ENCODE measurements at places on chromosomes 4 and X.

DNA sequence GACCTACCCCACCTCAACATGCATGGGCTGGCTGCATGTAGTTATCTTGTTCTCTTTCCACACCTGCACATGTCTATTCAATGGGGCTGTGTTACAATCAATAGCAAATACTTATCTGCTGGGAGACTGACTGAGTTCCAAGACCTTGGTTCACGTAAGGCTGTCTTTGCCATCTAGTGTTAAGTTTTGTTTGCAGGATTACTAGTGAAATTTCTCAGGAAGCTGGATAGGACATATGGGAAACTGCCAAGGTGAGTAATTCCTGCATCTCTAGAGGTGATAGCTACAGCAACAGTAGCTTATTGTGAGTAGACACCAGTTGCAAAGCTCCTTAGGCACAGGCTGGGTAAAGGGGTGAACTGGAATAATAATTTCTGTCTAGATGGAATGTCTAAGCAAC lies 177.5 kb downstream of the ENOX2 start:
- no peak for DNase-seq

- no peak for DNase-seq
Observed at GRCh38 chr4:122710434-122711308, 21.8 kb upstream of the BBS12 start.

GRCh38 chr4:4560136-4560535 lies 18.3 kb upstream of the STX18 start:
- no peak for DNase-seq

DNA sequence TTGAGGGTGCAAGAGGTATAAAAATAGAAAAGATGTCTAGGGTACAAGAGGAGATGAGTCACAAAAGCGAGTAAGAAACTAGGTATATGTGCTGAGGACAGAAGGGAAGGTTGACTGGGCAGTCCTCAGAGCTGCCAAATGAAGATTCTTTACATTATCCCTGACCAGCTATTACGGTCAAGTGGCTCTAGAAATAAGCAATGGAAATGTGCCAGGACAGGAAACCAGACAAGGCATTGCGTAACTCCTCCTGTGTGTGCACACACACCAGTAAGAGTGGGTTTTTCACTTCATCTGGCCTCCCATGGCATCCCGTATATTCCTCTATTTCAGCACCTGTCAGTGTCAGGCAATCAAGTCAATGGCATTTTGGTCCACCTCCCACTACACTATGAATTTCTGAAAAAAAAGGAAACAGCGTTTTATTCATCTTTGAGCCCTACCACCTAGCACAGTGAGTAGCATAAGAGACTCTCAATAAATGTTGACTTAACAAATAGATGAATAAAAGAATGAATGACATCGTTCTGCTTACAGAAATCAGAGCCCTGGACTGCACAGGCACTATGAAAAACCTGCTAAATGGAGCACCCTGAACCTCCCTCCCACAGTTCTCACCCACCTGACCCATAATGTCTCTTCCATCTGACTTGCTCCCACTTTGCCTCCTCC lies 62.6 kb upstream of the KLF3 start:
- no peak for DNase-seq

- DNase-seq = no peak
Observed at GRCh38 chr4:152938237-152938947, 2.3 kb downstream of the FHDC1 start.

GRCh38 chr4:3134201-3134600 lies 59.7 kb downstream of the HTT start:
- DNase-seq = no peak

DNA sequence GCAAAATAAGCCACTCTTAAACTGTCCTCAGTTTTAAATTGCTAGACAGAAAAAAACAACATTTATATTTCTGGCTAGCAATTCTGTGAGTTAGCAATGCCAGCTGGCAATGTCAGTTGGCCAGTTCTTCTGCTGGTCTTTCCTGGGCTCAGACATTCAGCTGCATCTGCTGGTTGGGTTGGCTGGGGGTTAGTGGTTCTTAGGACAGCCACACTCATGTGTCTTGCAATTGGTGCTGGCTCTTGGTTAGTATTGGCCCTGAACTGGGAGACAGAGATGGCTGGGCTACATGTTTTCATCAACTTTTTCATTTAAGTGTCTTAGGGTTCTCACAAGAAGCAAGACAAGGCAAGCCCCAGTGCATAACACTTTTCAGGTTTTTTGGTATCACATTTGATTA lies 48.0 kb upstream of the PDLIM5 start:
- DNase-seq = no peak

GRCh38 chr4:114237997-114238396 lies 258.6 kb upstream of the ARSJ start:
- DNase-seq = no peak

- DNase-seq = no peak
Observed at GRCh38 chr4:163764569-163764968, 270.1 kb downstream of the TMA16 start.

DNA sequence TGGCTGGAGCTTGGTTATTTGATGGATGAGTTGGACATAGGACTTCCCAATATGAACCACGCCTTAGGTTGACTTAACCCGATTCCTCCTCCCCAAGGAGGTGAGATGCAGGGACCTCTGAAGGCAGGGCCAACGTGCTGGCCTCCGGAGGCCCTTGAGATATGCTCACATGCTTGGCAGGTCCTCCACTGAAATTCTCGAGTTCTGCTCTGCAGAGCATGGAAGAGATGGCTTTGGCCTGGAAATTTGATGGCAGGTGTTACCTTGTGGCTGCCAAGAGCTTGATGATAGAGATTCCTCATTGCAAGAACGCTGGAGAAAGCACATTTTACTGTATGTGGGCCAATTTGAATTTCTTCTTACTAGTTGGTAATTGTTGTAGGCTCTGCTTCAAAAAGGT lies 117.4 kb upstream of the LIMCH1 start:
- DNase-seq = peak; percentile 89

GRCh38 chr4:52842792-52843191 lies 19.3 kb upstream of the RASL11B start:
- no peak for DNase-seq

GRCh38 chr4:115923152-115923551 lies 809.7 kb upstream of the NDST4 start:
- no peak for DNase-seq

DNA sequence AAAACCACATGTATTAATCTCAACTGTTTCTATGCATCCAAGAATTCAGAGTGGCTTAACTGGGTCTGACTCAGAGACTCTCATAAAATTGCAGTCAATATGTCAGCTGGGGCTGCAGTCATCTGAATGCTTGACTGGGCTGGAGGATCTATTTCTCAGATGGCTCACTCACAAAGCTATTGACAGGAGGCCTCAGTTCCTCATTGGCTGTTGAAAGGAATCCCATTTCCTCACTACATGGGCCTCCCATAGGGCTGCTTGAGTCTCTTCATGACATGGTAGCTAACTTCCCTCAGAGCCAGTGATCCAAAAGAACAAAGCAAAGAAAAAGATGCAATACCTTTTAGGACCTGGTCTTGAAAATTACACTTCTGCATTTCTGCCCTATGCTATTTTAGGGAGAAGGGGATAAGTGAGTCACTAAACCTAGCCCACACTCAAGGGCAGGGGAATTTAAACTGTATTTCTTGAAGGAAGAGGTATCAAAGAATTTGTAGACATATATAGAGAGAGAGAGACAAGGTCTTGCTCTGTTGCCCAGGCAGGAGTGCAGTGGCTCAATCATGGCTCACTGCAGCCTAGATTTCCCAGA lies 9.8 kb downstream of the SCFD2 start:
- DNase-seq = no peak

- DNase-seq = no peak
Observed at GRCh38 chr4:98447648-98448047, 186.5 kb downstream of the RAP1GDS1 start.

GRCh38 chr4:84623661-84624060 lies 40.7 kb downstream of the CDS1 start:
- no peak for DNase-seq
